Hair follicular keratinocyte (primary cell): ENCODE measurements at places on chromosomes 1 and 21. TPM values are rescaled to one million over a fixed set of nuclear protein-coding genes. Genes with fewer than 3 reads are reported as not detected.

The SCMH1 gene
- total RNA-seq, result 15.9 and 25.7 TPM in 2 replicates

The LAPTM5 gene
- total RNA-seq, result 0.42 and 0.55 TPM in 2 replicates

The C1QB gene
- not detected in 2 replicates for total RNA-seq

The FYB2 gene
- total RNA-seq, result 0.08 TPM in 1 of 2 replicates, not detected in the other

The OR6K2 gene
- not detected in 2 replicates for total RNA-seq

The C1QTNF12 gene
- 1.5 TPM in 1 of 2 replicates, not detected in the other for total RNA-seq

The CLEC20A gene
- total RNA-seq, result not detected in 2 replicates

The NTRK1 gene
- under 0.01 and 0.08 TPM in 2 replicates for total RNA-seq

The OR2L13 gene
- 0.08 and 0.23 TPM in 2 replicates for total RNA-seq

The GBP5 gene
- total RNA-seq, result 0.11 TPM in 1 of 2 replicates, not detected in the other

The RGS13 gene
- not detected in 2 replicates for total RNA-seq

The MEGF6 gene
- total RNA-seq, result 1.2 and 2.4 TPM in 2 replicates

The SFN gene
- total RNA-seq, result 1,687 and 1,807 TPM in 2 replicates

The PTPN22 gene
- total RNA-seq, result 0.23 and 0.39 TPM in 2 replicates

The CSF3R gene
- total RNA-seq, result not detected in 2 replicates

The ACTA1 gene
- not detected in 2 replicates for total RNA-seq

The NFASC gene
- total RNA-seq, result 1.4 and 1.6 TPM in 2 replicates

The RGL1 gene
- total RNA-seq, result 0.62 and 1.7 TPM in 2 replicates

The FCRL5 gene
- total RNA-seq, result not detected in 2 replicates

The CYP4A22 gene
- total RNA-seq, result not detected in 2 replicates

The PDE4B gene
- total RNA-seq, result 0.42 and 0.62 TPM in 2 replicates

The IGSF9 gene
- 4.7 and 6.2 TPM in 2 replicates for total RNA-seq

The SLC25A33 gene
- 7.3 and 12.9 TPM in 2 replicates for total RNA-seq

The UROD gene
- 107 and 124 TPM in 2 replicates for total RNA-seq

The PLA2G5 gene
- not detected in 2 replicates for total RNA-seq

The SERPINC1 gene
- not detected in 2 replicates for total RNA-seq

The NHLH1 gene
- total RNA-seq, result not detected in 2 replicates

The MSH4 gene
- total RNA-seq, result 0.15 TPM in 1 of 2 replicates, not detected in the other

The TDRD5 gene
- total RNA-seq, result not detected in 2 replicates

The SPOCD1 gene
- total RNA-seq, result 4.7 and 6.2 TPM in 2 replicates

The MMEL1 gene
- total RNA-seq, result 0.70 TPM in 1 of 2 replicates, not detected in the other

The PBXIP1 gene
- total RNA-seq, result 15.5 and 30.2 TPM in 2 replicates

The AKR7A3 gene
- total RNA-seq, result 0.16 TPM in 1 of 2 replicates, not detected in the other

The SLC25A34 gene
- 0.30 and 1.1 TPM in 2 replicates for total RNA-seq

The LCE3E gene
- total RNA-seq, result 0.68 and 1.6 TPM in 2 replicates

The GRIK3 gene
- not detected in 2 replicates for total RNA-seq

The TFF2 gene
- total RNA-seq, result not detected in 2 replicates

The RAP1GAP gene
- total RNA-seq, result 0.23 and 0.95 TPM in 2 replicates

The PRMT6 gene
- total RNA-seq, result 6.5 and 14.1 TPM in 2 replicates

The ATG4C gene
- total RNA-seq, result 7.3 TPM in 2 replicates

The KRTAP8-1 gene
- not detected in 2 replicates for total RNA-seq
